ENCODE measurements at places on chromosomes 6 and 20. TPM values are rescaled to one million over a fixed set of nuclear protein-coding genes. Genes with fewer than 3 reads are reported as not detected.

- no peak for DNase-seq
Measured at GRCh38 chr6:20426177-20427082, 24.8 kb downstream of the E2F3 start.

- DNase-seq, result no peak
Measured at GRCh38 chr6:34981951-34982350, 92.9 kb downstream of the ANKS1A start.

The GABRR1 gene
- total RNA-seq, result not detected

GRCh38 chr6:147117580-147117979 is 86.6 kb upstream of the STXBP5 start:
- no peak for DNase-seq

GRCh38 chr20:58102744-58103516 is 125.5 kb downstream of the ANKRD60 start:
- DNase-seq, result no peak

- no peak for DNase-seq
Measured at GRCh38 chr6:68468244-68468884, 166.7 kb upstream of the ADGRB3 start.

- DNase-seq, result no peak
Measured at GRCh38 chr6:87724983-87725811, 23.2 kb upstream of the AKIRIN2 start.

DNA sequence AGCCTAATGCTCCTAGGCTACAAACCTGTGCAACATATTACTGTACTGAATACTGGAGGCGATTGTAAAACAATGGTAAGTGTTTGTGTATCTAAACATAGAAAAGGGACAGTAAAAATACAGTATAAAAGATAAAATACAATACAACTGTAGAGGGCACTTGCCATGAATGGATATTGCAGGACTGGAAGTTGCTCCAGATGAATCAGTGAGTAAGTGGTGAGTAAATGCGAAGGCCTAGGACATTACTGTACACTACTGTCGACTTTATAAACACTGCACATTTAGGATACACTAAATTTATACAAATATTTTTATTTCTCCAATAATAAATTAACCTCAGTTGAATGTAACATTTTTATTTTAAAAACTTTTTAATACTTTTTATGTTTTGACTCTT is 485.0 kb downstream of the MMUT start:
- DNase-seq, result no peak

Data from right atrium auricular region (tissue), 2 donors.